ENCODE measurements at places on chromosomes 4 and X.

DNA sequence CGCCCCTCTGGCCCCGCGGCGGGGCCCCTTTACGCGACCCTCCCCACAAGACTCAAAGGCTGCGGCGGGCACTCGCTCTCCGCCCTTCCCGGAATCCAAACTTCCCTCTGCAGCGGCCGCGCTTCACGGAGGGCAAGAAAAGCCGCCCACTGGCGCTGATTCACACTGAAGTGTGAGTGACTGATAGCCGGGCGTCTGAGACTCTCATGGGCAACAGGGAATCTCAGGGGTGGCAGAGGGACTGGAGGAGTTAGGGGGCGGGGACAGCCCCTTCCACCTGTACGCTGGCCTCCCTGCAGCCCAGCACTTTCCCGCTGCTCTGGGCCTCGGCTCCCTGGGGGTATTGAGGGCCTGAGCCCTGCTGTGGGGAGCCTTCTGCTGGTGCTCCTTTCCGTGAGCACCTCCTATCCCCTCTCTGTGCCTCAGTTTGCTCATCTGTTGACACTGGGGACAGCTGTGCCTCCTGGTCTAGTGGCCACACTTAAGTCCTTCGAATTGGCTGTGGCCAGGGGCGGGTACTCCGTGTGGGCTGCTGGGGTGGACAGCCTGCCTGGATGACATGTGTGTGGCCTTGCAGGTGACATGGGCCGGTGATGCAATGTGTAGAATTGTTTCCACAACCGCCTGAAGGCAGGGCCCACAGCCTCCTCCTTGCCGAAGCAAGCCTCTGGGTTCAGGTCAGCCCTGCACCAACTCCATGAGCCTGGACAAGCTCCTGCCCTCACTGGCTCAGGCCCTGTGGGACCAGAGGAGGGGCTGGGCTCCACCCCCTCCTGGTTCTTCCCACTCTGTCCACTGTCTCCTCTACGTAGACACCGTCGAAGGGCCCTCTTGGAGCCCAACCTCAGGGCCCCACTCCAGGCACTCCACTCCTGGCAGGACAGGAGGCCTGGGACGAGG lies 951 bp downstream of the SH3BP2 start:
- peak overlapping the region; percentile 69 for H3K4me3 ChIP-seq
- H3K36me3 ChIP-seq = no peaks in the 10 kb centered on the region
- H3K27me3 ChIP-seq = no peaks in the 10 kb centered on the region
- H3K27ac ChIP-seq = peak overlapping the region; percentile 58

GRCh38 chrX:69024931-69025330 lies 140.3 kb downstream of the PJA1 start:
- no peaks in the 10 kb centered on the region for H3K27me3 ChIP-seq
- no peaks in the 10 kb centered on the region for H3K36me3 ChIP-seq
- H3K4me1 ChIP-seq = peaks cover 10% of the 10 kb centered on the region
- no peak overlapping the region for H3K4me3 ChIP-seq

- no peak for DNase-seq
- no peaks in the 10 kb centered on the region for H3K36me3 ChIP-seq
- H3K27me3 ChIP-seq = no peaks in the 10 kb centered on the region
- peak overlapping the region; percentile 36 for H3K4me3 ChIP-seq
- H3K27ac ChIP-seq = peak overlapping the region; percentile 50
- H3K4me1 ChIP-seq = peaks cover 23% of the 10 kb centered on the region
Observed at GRCh38 chr4:14862891-14863290, 139.4 kb upstream of the CPEB2 start.

DNA sequence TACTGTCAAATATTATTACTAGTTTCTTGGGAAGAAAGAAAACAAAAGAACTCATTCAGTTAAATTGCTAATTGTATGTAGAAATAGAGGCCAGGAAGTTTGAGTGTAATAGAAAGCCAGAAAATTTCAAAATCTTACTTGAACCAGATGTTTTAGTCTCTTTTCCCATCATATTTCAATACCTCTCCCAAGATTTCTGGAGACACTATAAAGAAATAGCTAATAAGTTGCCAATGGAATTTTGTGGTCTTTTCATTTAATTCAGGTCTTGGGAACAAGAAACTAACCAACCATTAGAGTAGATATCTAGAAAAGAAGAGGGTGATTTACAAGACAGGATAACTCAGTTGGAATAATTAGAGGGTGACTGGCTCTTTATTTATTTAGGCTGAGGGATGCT lies 112.2 kb downstream of the AGTR2 start:
- no peak overlapping the region for H3K4me3 ChIP-seq
- H3K27me3 ChIP-seq = no peaks in the 10 kb centered on the region
- no peak overlapping the region for H3K27ac ChIP-seq
- H3K4me1 ChIP-seq = no peaks in the 10 kb centered on the region
- no peaks in the 10 kb centered on the region for H3K36me3 ChIP-seq

DNA sequence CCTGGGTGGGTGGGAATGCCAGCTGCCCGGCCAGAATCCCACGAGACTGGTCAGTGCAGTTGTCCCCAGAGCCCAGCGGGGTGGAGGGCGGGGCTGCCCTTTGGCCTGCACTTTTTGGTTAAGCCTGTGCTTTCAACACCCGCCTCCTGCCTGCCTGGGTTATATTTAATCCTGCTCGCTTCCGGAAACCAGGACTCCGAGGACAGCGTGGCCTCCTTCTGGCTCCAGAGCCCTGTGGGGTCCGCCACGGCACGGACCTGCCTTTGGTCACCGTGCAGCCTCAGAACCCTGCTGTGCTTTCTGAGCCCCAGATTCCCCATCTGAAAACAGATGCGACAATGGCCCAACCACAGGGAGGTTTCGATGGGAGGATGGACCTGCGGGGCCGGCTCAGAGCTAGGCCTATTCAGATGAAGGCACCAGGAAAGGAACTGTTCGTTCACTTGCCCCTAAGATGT lies 29.4 kb upstream of the KIAA0232 start:
- H3K36me3 ChIP-seq = no peaks in the 10 kb centered on the region
- no peak overlapping the region for H3K27ac ChIP-seq
- H3K27me3 ChIP-seq = no peaks in the 10 kb centered on the region
- no peaks in the 10 kb centered on the region for H3K4me1 ChIP-seq
- H3K4me3 ChIP-seq = no peak overlapping the region

GRCh38 chr4:23373261-23373660 lies 516.6 kb downstream of the PPARGC1A start:
- H3K36me3 ChIP-seq = no peaks in the 10 kb centered on the region
- no peaks in the 10 kb centered on the region for H3K4me1 ChIP-seq
- H3K4me3 ChIP-seq = no peak overlapping the region

GRCh38 chr4:55633903-55634302 lies 2.2 kb downstream of the NMU start:
- no peak overlapping the region for H3K4me3 ChIP-seq
- H3K27me3 ChIP-seq = peaks cover 3% of the 10 kb centered on the region
- no peak for DNase-seq
- no peak overlapping the region for H3K27ac ChIP-seq
- H3K36me3 ChIP-seq = no peaks in the 10 kb centered on the region
- H3K4me1 ChIP-seq = peaks cover 24% of the 10 kb centered on the region

DNA sequence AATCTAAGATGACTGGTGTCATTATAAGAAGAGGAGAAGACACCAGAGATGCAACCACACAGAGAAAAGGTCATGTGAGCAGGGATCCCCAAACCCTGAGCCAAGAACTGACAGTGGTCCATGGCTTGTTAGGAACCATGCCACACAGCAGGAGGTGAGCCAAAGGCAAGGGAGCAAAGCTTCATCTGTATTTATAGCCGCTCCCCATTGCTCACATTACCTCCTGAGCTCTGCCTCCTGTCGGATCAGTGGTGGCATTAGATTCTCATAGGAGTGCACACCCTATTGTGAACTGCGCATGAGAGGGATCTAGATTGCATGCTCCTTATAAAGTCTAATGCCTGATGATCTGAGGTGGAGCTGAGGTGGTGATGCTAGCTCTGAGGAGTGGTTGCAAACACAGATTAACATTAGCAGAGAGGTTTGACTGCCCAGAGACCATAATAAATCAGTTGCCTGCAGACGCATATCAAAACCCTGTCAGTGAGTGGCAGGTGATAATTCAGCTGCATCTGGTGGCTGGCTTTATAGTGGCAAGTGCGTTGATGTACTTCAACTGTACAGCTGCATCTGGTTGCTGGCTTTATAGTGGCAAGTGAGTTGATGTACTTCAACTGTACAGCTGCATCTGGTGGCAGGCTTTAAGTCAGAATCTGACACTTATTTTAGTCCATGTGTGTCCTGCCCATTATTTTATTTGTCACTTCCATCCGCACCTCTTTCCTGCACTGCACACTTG lies 19.8 kb upstream of the CXCL2 start:
- DNase-seq = no peak
- no peak overlapping the region for H3K27ac ChIP-seq
- H3K27me3 ChIP-seq = no peaks in the 10 kb centered on the region

DNA sequence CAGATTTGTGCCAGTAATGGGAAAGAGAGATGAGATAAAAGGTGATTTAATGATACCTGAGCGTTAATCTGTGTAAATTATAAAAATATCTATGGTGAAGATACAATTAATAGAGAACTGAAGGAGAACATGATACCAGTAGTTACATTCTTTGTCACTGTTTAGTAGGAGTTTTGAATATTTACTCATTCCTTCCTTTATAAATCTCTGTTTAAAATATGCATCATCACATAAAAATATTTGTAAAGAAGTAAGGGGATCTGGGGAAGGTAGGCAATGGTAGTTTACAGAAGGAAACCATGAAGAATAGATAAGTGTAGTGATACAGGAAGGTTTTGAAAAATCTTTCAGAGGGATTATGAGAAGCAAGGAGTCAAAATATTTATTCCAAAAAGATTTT lies 190.6 kb upstream of the PCDH18 start:
- peaks cover 4% of the 10 kb centered on the region for H3K36me3 ChIP-seq
- no peak overlapping the region for H3K27ac ChIP-seq
- DNase-seq = no peak
- no peak overlapping the region for H3K4me3 ChIP-seq

DNA sequence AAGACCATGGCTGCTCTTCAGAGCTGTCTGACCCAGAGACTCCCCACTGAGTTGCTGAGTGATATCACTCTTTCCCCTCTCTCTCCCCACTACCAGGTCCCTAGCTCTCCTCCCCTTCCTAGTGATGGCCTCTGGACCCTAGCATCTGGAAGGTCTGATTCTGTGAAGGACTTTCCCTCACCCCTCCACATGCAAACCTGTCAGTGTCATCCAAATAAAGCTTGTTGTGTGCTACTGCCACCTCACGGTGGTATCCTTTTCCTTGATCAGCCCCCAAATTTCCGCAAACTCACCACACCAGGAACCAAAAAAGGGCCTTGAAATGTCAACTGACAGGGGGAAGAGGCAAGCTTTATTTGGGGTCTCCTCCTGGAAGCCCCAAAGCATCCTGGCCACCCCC lies 500.2 kb downstream of the IDS start:
- no peak for DNase-seq
- no peak overlapping the region for H3K27ac ChIP-seq
- H3K27me3 ChIP-seq = no peaks in the 10 kb centered on the region
- no peaks in the 10 kb centered on the region for H3K4me1 ChIP-seq
- no peaks in the 10 kb centered on the region for H3K36me3 ChIP-seq
- no peak overlapping the region for H3K4me3 ChIP-seq

- H3K27me3 ChIP-seq = no peaks in the 10 kb centered on the region
- peaks cover 6% of the 10 kb centered on the region for H3K36me3 ChIP-seq
- H3K4me3 ChIP-seq = peak overlapping the region; percentile 64
- H3K4me1 ChIP-seq = peaks cover 3% of the 10 kb centered on the region
- H3K27ac ChIP-seq = peak overlapping the region; percentile 93
Observed at GRCh38 chrX:103687073-103687695, 685 bp upstream of the MORF4L2 start.

DNA sequence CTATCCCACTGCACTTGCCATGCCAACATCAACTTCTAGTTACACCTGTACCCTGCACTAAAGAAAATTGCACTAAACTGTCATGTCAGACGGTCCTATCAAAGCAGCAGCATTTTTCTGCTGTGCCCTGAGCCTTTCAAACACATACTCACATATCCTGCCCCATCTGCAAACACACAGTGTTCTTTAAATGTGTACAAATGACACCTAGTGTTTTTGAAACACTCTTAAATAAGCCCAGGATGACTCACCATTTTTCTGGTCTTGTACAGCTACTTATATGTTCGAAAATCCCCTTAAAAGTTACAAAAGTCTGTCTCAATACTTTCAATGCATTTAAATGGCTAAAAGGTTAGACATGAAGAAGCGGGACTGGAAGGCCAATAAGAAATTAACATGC lies 346.7 kb upstream of the PPARGC1A start:
- no peak overlapping the region for H3K27ac ChIP-seq
- H3K4me1 ChIP-seq = no peaks in the 10 kb centered on the region
- H3K36me3 ChIP-seq = no peaks in the 10 kb centered on the region
- no peak for DNase-seq
- H3K4me3 ChIP-seq = no peak overlapping the region
- H3K27me3 ChIP-seq = no peaks in the 10 kb centered on the region

DNA sequence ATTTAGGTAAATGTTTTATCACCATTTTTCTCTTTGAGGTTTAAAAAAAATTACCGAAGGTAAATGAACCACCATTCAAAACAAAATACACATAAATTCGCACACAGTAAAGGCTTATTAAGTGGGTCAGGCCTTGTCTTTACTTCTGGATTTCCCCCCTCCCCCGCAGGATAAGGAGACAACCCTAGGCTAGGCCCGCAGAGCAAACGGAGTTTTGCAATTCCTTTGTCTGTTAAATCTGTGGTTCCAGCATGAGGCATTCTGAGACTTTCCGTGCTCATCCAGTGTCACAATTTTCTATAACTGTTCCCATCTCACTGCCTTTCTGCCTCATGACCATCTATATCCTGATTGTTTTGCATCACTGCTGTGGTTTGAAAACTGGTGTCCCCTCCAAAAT lies 307.4 kb downstream of the DCHS2 start:
- H3K27ac ChIP-seq = no peak overlapping the region
- no peaks in the 10 kb centered on the region for H3K36me3 ChIP-seq
- no peak overlapping the region for H3K4me3 ChIP-seq
- H3K4me1 ChIP-seq = no peaks in the 10 kb centered on the region

- H3K27ac ChIP-seq = no peak overlapping the region
- no peak overlapping the region for H3K4me3 ChIP-seq
- no peak for DNase-seq
- H3K36me3 ChIP-seq = no peaks in the 10 kb centered on the region
- H3K27me3 ChIP-seq = no peaks in the 10 kb centered on the region
- peaks cover 10% of the 10 kb centered on the region for H3K4me1 ChIP-seq
Observed at GRCh38 chr4:123014038-123014437, 91.6 kb upstream of the NUDT6 start.

DNA sequence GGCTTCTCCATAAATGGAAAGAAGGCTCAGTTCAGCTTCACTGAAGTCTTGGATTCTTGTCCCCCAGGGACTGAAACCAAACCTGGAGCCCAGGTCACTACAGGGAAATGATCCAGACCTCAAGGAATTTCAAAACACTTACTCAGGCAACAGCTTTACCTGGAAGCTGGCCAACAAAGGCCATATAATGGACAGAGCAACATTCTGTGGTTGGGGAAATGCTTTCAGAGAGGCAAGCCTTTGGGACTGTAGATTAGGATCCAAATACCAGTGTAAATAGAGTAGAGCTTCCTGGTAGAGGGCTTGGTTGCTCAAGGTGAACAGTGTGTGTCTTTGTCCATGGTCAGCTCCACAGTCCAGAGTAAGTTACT lies 57.0 kb upstream of the PROM1 start:
- peaks cover 4% of the 10 kb centered on the region for H3K4me1 ChIP-seq
- H3K27me3 ChIP-seq = no peaks in the 10 kb centered on the region
- no peak overlapping the region for H3K4me3 ChIP-seq
- peak overlapping the region; percentile 18 for H3K27ac ChIP-seq

All from tibial artery (tissue), 4 donors.